Renal cortex interstitium (tissue), 15 donors: ENCODE measurements at places on chromosomes 5 and 9.

DNA sequence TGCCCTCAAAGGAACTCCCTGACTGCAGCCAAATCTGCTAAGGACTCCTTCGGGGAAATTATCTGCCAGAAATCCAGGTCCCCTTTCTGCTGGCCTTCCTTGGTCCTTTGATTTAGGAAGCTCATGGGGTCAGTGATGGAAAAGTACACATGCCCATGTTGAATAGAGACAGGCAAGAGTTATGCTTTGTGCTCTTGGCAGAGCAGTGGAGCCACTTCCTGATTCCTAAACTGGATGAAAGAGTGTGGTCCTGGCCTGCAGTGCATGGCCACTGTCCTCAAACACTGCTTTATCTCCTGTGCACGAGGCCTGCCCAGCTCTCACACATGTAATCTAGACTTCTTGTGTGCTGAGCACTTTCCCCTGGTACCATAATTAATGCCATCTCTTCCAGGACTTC is 2.0 kb upstream of the EBF1 start:
- no peak for DNase-seq

DNA sequence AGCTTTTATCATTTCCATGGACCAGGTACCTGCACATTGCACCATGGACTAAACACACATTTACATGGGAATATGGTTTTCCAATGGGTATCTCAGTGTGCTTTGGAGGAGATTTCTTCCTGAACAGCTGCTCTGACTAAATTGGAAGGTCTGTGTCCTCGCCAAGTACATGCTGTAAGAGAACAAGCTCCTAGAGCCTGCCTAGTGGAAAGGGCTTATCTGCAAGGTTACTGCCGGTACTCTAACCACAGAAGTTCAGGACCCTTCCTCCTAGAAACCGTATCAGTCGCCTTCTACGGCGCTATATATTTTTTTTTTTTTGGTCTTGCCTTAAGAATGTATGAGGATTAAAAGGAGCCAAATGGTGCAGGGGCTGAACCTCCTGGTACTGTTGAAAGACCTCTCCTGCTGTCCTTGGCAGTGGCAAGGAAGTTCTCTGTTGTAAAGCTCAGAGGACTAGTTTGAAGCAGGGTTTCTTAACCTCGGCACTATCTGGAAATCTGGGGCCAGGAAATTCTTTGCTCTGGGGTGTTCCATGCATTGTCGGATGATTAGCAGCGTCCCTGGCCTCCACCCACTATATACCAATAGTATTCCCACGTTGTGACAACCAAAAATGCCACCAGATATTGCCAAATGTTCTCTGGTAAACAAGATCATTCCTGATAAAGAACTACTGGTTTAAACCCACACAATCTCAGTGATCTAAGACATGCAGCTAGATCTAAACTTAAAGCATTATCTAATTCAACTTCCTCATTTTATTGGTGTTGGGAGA is 107.4 kb downstream of the FBXO38 start:
- DNase-seq: no peak

- DNase-seq: no peak
Measured at GRCh38 chr9:114069476-114070187, 8.5 kb downstream of the AMBP start.

GRCh38 chr9:128910906-128911305 is 9.9 kb upstream of the PHYHD1 start:
- DNase-seq: no peak

GRCh38 chr5:60143942-60144549 is 250.5 kb upstream of the PDE4D start:
- no peak for DNase-seq

- DNase-seq: no peak
Measured at GRCh38 chr9:7185612-7186011, 427.8 kb downstream of the KDM4C start.

- DNase-seq: no peak
Measured at GRCh38 chr5:116859666-116860320, 285.2 kb upstream of the SEMA6A start.

GRCh38 chr5:141628175-141628788 is 8.4 kb downstream of the HDAC3 start:
- no peak for DNase-seq

- no peak for DNase-seq
Measured at GRCh38 chr9:137969008-137969407, 91.4 kb downstream of the CACNA1B start.

DNA sequence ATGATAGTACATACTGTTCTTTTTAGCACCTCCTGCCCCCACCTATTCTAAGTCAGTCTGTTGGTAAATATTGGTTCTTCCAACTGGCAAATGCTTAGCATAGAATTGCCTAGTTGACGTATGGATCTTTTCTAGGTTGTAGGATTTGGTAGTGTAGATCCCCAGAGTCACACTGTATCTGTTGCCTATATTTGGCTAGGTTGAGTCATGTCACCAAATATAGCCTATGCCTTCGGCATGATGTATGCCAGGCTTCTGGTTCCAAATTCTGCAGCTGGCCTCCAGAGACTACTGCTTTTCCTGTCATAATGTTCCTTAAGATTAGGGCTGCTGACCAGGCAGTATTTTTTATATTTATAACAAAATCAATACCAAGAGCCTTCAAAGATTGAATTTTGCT is 38.2 kb downstream of the CPEB4 start:
- DNase-seq: no peak

DNA sequence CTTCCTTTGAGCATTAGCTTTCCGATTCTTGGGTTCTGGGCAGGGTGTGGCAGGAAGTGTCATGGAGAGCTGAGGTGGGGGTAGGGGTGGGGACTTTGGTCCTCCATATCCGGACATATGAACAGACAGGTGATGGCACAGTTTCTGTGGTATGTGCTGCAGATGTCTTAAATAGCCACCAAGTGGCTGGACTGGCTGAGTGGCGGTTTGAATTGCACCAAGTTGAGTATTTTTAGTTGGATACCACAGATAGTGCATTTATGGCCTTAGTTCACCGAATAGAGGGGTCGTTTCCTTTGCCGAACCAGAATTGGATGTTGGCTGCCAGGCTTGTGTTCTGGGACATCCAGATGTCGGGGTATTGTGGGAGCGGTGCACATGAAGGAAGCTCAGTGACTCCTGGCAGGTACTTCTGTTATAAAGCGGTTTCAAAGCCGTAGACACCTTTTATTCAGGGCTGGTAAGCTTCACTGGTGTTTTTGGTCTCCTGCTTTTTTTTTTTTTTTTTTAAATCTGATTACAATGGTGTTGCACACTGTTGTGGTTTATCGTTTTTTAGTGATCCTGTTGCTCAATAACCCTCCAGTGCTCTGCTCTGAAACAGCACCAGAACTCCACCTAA is 15.1 kb upstream of the TNFAIP8 start:
- no peak for DNase-seq

DNA sequence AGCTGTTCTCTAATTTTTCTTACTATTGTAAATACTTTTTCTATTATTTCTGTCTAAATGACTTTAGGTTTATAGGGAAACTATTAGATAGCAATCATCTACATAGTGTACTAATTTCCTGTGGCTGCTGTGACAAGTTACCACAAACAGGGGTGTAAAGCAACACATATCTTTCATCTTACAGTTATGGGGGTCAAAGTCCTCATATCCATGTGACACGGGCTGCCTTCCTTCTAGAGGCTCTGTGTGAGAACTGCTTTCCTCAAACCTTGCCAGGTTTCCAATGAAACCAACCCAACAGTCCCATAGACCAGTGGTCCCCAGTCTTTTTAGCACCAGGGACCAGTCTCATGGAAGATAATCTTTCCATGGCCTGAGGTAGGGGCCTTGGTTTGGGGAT is 189.1 kb downstream of the ROR2 start:
- DNase-seq: no peak

GRCh38 chr5:149372932-149373331 is 6.2 kb downstream of the IL17B start:
- DNase-seq: no peak

- no peak for DNase-seq
Measured at GRCh38 chr5:156438076-156438475, 111.1 kb downstream of the SGCD start.

DNA sequence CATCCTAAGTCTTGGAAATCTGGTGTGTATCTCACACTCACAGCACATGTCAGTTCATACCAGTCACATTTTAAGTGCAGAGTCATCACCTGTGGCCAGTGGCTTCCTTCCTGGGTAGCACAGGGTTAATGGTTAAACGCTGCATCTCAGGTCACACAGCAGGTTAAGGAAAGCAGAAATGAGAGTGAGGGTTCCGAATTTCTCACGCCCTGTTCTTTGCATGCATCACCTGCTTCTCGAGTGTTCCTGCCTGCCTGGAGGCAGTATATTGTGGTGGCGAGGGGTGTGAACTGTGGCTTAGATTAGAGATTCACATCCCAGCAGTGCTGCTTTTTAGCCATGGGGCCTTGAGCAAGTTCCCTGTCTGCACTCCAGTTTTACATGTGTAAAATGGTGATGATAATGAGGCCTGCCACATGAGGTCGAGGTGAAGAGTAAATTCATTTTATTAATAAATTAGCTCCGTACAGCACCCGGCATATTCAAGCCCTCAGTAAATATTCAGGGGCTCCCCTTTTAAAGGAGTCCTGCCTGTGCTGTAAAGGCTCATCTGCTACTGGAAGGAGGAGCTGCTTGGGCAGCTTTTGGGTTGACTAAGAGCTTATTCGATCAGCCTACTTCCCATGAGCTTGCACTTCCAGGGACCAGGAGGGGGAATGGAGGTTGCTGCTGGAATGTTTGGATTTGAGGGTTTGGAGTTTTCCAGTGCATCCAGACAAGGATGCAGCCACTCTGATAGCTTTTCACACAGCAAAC is 61.1 kb upstream of the SAP30L start:
- no peak for DNase-seq

- DNase-seq: no peak
Measured at GRCh38 chr9:3263698-3264097, 262.1 kb downstream of the RFX3 start.

DNA sequence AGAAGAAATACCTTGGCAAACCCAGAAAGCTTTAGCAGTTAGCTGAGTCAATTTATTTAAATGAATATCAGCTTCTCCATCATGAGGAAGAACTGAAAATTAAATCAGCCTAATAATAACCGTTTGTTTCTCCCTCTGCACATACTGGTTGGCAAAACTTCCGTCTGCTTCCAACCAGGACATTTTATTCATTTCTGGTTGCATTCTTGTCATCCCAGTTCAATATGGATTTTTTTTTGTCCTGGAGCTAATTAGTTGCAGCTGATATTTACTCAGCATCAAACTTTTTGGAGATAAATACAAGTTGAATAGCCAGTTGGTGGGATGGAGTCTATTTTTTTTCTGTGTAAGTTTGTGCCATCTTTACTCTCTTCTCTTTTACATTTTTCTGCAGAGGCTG is 126.5 kb upstream of the GDNF start:
- no peak for DNase-seq

DNA sequence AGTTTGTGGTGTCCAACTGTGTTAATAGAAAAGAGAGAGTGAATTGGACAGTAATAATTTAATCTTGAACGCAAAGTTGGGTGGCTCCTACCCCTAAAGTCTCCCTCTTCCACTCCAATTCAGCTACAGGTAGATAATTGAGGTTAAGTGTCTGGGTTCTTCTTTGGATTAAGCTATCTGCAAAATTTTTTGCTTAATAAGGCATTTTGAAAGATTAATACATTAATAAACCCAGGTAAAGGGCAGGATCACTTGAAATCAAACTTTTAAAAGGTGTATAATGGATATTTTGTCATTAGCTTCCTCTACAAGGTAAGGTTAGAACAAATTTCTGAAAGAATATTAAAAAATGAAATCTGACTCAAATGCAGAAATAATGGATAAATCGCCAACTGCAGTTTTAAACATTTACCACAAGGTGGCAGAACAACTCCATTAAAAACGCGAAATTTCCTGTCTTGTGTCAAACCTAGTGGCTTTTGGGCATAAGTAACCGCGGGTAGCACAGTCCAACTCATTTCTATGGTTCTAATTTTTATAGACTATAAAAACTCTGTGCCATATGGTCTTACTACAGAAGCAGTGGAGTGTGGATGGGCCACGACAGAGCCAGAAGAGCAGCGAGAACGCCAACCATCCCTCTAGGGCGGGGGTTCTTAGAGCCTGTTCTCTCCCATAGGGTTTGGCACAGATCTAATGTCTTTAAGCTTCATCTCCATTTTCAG is 276.5 kb downstream of the ARHGEF28 start:
- peak; percentile 49 for DNase-seq

DNA sequence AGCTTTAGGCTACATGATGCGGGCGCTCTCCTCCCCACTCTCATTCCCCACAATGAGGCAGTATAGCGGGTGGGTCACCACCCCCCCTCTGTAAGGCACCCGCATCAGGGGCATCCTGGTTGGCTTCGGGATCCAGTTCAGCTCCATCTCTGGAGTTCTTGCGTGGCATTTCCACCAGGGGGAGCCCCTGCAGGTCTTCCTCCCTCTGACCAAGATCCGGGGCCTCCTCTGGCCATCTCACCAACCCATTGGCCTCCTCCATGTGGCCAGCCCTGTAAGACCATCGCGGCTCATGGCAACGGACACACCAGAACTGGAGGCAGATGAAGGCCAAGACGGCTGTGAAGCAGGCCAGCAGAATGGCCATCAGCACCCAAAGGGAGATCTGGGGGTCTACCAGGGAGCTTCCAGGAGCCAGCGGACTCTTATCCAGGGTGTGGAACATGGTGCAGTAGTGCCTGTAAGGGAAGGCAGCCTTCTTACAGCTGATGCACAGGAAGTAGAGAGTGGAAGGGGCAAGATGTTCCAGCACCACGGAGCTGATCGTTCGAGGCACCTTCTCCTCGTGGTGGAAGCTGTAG is 77.0 kb downstream of the CYFIP2 start:
- no peak for DNase-seq

GRCh38 chr9:35912791-35913400 is 3.6 kb downstream of the SPAAR start:
- DNase-seq: no peak

DNA sequence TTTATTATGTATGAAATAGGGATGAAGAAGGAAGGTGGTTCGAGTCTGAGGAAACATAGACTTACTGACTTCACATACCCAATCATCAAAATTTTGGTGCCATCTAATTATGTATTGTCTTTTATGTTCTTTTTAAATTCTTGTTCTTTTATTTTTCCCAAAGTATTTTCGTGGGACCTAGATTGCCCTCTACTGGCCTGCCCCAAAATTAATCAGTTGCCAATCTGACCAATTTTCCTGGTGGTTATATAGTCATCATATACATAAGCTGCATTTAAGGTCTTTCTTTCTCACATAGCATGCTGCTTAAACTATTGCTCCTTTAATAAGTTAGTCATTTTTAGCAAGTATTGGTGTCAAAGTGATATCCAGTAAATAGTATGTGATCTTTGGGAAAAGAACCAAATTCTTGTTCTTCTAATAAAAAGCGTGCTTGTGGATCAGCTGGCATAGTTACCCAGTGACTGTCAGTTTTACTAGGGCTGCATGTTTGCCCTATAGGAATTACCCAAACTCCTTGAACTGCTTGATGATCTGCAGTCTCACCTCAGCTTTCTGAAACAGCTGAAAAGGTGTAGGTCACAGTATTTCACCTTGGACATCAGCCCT is 223.5 kb downstream of the SH3GL2 start:
- no peak for DNase-seq

GRCh38 chr9:109477258-109478050 is 20.7 kb downstream of the PTPN3 start:
- DNase-seq: no peak
